ENCODE measurements at places on chromosomes 5 and 9. TPM values are rescaled to one million over a fixed set of nuclear protein-coding genes. Genes with fewer than 3 reads are reported as not detected.

GRCh38 chr5:5453131-5453530 is 30.7 kb downstream of the ICE1 start:
- no peak for DNase-seq
- no peaks in the 10 kb centered on the region for H3K27me3 ChIP-seq
- no peak overlapping the region for H3K27ac ChIP-seq
- no peak overlapping the region for H3K4me3 ChIP-seq
- H3K36me3 ChIP-seq = peaks cover 28% of the 10 kb centered on the region

DNA sequence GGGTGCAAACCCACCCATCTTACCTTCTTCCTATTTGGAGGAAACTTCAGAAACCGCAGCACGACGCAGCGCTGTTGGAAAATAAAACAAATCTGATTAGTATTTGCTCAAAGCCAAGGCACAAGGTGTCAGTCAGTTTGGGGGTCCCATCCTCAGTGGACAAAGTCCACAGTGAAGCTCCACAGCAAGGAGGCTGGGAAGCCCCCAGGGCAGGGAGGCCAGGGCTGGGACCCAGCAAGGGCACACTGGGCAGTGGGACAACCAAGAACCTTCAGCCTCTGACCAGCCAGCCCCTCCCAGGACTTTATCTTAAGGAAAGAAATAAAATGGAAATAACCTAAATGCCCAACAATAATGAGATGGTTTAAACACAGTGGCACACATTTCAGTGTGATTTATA is 11.3 kb downstream of the IPPK start:
- no peak for DNase-seq
- H3K27me3 ChIP-seq = no peaks in the 10 kb centered on the region
- H3K4me3 ChIP-seq = no peak overlapping the region
- H3K4me1 ChIP-seq = peaks cover 13% of the 10 kb centered on the region
- H3K27ac ChIP-seq = no peak overlapping the region

Gene CDKN2B-AS1
- not detected for total RNA-seq

DNA sequence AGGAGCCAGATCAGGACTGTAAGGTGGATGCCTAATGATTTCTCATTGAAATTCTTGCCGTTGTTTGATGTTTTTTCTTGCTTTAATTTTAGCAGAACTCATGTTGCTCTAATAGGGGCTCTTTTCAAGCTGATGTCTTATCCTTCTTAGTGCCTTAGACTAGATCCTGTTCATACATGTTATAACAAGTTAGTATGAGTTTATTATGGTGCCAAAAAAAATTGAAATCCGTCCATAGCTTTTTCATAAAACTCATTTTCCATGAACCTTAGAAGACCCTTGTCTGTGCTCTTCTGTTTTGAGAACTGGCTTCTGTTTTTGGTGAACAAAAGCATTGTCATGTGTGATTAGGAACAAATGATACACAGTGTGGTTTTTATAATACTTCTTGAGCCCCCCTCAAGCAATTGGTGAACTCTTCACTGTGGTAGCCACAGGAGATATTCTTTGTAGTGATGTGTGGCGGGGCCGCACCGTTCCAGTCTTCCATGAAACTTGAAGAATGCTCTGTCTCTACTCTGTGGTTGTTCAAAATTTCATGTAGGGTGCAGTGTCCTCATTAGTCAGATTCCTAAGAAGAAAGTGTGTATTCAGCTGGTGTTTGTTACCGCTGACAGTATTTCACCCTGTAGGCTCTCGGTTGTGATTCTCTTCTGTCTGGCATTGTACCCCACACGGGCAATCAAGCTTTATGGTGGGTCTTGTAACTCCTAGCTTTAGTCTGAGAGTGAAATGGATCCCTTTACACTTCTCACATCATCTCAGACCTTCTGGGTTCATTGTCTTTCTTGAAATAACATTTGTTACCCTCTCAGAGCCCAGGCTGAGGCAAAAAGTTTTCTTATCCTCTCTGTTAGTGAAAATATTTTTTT is 10.7 kb downstream of the OTULIN start:
- H3K27me3 ChIP-seq = no peaks in the 10 kb centered on the region
- no peak for DNase-seq
- peaks cover 62% of the 10 kb centered on the region for H3K36me3 ChIP-seq
- peak overlapping the region; percentile 56 for H3K4me3 ChIP-seq
- H3K27ac ChIP-seq = peak overlapping the region; percentile 91

Gene GPR151
- total RNA-seq = not detected

Gene ARID3C
- total RNA-seq = not detected

Gene HAVCR1
- 0.22 TPM for total RNA-seq

Gene ZNF879
- total RNA-seq = 2.2 TPM

GRCh38 chr5:33692980-33693379 is 198.8 kb downstream of the ADAMTS12 start:
- H3K27me3 ChIP-seq = peaks cover 4% of the 10 kb centered on the region
- no peak overlapping the region for H3K27ac ChIP-seq
- H3K36me3 ChIP-seq = no peaks in the 10 kb centered on the region
- no peaks in the 10 kb centered on the region for H3K4me1 ChIP-seq

Gene TXNDC8
- not detected for total RNA-seq

Gene SLC45A2
- not detected for total RNA-seq

DNA sequence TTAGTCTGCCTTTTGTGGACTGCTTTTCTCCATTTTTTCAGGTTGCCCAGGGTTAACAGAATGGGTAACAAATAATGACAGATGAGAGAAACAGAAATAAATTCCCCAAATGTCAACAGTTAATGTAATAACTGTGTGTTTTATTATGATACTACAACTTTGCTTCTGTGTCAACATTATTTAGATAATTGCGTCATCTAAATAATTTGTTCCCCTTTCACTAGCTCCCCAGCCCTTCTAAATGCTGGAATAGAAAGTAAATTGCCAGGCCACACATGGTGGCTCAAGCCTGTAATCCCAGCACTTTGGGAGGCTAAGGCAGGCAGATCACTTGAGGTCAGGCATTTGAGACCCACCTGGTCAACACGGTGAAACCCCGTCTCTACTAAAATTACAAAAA is 53.5 kb downstream of the RNF38 start:
- peaks cover 23% of the 10 kb centered on the region for H3K36me3 ChIP-seq
- no peak for DNase-seq
- H3K27ac ChIP-seq = peak overlapping the region; percentile 51
- peaks cover 12% of the 10 kb centered on the region for H3K4me1 ChIP-seq

- no peak overlapping the region for H3K4me3 ChIP-seq
- H3K27me3 ChIP-seq = no peaks in the 10 kb centered on the region
- H3K36me3 ChIP-seq = no peaks in the 10 kb centered on the region
Observed at GRCh38 chr9:93264338-93265125, 80.6 kb downstream of the WNK2 start.
